ENCODE measurements at places on chromosomes 2 and 18.
A peak's percentile ranks its signal among the peaks of the same experiment; 100 is the strongest.

DNA sequence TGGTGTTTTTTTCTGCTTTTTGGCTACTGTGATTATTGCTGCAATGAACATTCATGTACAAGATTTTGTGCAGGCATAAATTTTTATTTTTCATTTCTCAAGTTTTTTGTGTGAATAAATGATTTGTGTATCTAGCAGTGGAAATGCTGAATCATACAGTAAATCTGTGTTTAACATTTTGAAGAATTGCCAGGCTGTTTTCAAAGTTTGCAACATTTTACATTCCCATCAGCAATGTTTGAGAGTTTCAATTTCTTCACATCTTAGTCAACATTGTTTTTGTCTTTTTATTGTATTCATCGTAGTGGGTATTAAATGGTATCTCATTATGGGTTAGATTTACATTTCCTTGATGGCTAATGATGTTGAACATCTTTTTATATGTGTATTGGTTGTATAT is 98.8 kb upstream of the RBMS1 start:
- DNase-seq = no peak

DNA sequence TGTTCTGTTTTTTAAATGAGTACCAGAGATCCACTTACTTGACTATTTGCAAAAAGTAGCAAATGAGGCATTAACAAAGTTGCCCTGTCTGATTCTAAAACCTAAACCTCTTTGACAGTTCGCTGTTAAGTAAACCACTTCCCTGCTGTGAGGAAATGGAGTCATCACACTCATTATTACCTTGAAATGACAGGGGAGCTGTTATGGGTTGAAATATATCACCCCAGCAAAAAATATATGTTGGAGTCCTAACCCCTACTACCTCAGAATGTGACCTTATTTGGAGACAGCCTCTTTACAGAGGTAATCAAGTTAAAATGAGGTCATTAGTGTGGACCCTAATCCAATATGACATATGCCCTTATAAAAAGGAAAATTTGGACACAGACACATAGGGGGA is 36.1 kb downstream of the DHRS9 start:
- DNase-seq = no peak

GRCh38 chr2:199727801-199728200 is 123.2 kb downstream of the FTCDNL1 start:
- DNase-seq = no peak

DNA sequence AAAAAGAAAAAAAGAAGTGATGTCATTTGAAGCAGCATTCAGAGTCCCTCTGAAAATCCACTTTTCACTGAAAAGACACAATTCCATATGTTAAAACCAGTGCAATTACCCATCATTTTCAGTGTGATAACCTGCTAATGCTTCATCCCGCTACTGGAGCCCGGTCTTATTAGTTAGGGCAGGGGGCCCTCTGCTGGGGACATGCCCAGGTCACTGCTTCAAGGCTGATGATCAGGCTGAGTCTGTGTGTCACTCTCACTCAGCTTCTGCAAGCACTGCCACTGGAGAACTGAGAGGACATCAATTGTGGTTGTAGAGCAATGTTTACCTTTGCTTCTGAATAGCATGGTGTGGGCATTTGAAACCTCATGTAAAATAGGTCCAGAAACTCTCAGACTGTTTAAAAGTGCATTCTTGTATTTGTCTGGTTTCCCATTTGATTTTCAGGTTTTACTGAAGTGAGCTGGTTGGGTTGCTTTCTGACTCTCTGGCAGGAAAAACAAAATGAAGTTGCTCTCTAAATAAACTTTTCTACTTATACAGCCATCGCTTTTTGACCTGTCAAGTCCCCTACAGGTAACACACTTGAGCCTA is 49.2 kb upstream of the NXPH2 start:
- DNase-seq = peak; percentile 35

GRCh38 chr2:11667194-11667593 is 2.8 kb downstream of the NTSR2 start:
- DNase-seq = peak; percentile 33

GRCh38 chr2:136638193-136638592 is 127.2 kb upstream of the THSD7B start:
- DNase-seq = peak; percentile 24
